ENCODE measurements at places on chromosomes 7 and 10. TPM values are rescaled to one million over a fixed set of nuclear protein-coding genes. Genes with fewer than 3 reads are reported as not detected.

The CPA4 gene
- 2.1 TPM for total RNA-seq

The MACC1 gene
- not detected for total RNA-seq

The TMEM176A gene
- not detected for total RNA-seq

The STEAP4 gene
- total RNA-seq, result not detected

The SDK1 gene
- total RNA-seq, result 10.9 TPM

The GRM3 gene
- total RNA-seq, result not detected

The TMEM72 gene
- not detected for total RNA-seq

The MBLAC1 gene
- 1.7 TPM for total RNA-seq

DNA sequence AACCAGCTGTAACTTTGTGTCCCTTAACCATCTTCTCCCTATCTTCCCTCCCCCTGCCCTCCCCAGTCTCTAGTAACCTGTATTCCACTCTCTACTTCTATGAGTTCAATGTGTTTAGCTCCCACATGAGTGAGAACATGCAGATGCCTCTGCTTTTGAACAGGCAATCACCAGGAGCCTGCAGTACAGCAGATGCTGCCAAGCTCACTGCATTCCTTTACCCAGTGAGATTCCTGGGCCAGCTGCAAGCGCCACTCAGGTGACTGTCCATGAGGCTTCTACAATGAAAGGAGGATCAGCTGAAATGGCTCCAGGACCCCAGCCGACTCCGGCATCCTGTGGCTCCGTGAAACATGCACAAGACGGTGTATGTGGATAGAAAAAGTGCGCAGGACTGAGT lies 15.7 kb downstream of the GRID1 start:
- H3K4me1 ChIP-seq, result peaks cover 8% of the 10 kb centered on the region
- H3K36me3 ChIP-seq, result no peaks in the 10 kb centered on the region
- no peak overlapping the region for H3K4me3 ChIP-seq
- peaks cover 26% of the 10 kb centered on the region for H3K27me3 ChIP-seq
- no peak for DNase-seq

- peaks cover 33% of the 10 kb centered on the region for H3K4me1 ChIP-seq
- H3K27me3 ChIP-seq, result no peaks in the 10 kb centered on the region
- H3K4me3 ChIP-seq, result no peak overlapping the region
- peak overlapping the region; percentile 42 for H3K27ac ChIP-seq
- peaks cover 48% of the 10 kb centered on the region for H3K36me3 ChIP-seq
These were observed 30.0 kb downstream of the LAMB1 start for GRCh38 chr7:107972941-107973376.

- peak; percentile 43 for DNase-seq
- H3K4me1 ChIP-seq, result no peaks in the 10 kb centered on the region
- H3K4me3 ChIP-seq, result no peak overlapping the region
- H3K27me3 ChIP-seq, result peaks cover 2% of the 10 kb centered on the region
- H3K27ac ChIP-seq, result no peak overlapping the region
These were observed 80.1 kb downstream of the GRID1 start for GRCh38 chr10:86286236-86287109.

- H3K36me3 ChIP-seq, result no peaks in the 10 kb centered on the region
- H3K4me1 ChIP-seq, result no peaks in the 10 kb centered on the region
- no peak for DNase-seq
- H3K27ac ChIP-seq, result no peak overlapping the region
- peaks cover 15% of the 10 kb centered on the region for H3K27me3 ChIP-seq
These were observed 141.4 kb downstream of the LSMEM1 start for GRCh38 chr7:112622159-112622715.

GRCh38 chr10:128921389-128922022 lies 545.5 kb upstream of the MGMT start:
- no peak for DNase-seq
- H3K36me3 ChIP-seq, result no peaks in the 10 kb centered on the region
- peaks cover 3% of the 10 kb centered on the region for H3K27me3 ChIP-seq

DNA sequence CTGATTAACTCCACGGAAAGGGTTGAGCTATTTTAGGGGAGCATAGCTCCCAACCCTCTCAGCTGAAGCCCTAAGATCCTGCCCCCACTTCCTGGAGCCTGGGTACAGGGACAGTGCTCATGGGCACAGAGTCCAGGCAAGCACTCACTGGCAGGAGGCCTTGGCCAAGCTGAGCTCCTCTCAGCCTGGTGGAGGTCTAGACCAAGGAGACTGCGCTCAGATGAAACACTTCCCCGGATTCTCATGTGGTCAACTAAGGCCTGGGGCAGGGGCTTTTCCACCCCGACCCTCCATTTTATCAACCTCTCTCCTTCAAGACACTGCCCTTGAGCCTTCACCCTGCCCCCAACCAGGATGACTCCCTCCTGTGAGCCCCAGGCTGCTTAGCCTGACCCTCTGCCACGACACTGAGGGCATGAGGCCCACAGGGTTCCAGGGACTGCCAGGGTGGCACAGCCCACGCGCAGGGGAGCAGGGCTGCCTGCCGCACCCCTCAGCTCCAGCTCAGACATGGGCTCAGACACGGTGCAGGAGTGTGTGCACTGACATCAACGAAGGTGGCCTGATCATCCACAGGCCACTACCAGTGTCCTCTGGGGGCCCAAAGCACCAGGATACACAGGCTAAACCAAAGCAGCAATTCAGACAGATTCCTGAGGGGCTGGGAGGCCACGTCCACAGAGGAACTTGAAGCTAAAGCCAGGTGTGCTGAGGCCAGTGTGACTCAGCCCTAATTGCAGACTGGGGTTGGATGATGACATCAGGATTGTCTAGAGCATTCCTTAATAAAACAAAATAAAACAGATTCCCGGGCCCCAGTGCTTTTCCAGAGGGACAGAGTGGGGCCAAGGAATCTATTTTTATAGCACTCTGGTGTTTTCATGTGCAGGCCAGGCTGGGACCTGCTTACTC lies 18.8 kb downstream of the CHAT start:
- H3K27me3 ChIP-seq, result peaks cover 29% of the 10 kb centered on the region
- no peak overlapping the region for H3K4me3 ChIP-seq
- H3K27ac ChIP-seq, result no peak overlapping the region
- DNase-seq, result peak; percentile 65
- H3K4me1 ChIP-seq, result no peaks in the 10 kb centered on the region

GRCh38 chr10:71637305-71637704 lies 82.3 kb downstream of the C10orf105 start:
- no peak overlapping the region for H3K4me3 ChIP-seq
- H3K27ac ChIP-seq, result no peak overlapping the region
- H3K27me3 ChIP-seq, result peaks cover 42% of the 10 kb centered on the region
- peaks cover 5% of the 10 kb centered on the region for H3K4me1 ChIP-seq
- no peaks in the 10 kb centered on the region for H3K36me3 ChIP-seq

DNA sequence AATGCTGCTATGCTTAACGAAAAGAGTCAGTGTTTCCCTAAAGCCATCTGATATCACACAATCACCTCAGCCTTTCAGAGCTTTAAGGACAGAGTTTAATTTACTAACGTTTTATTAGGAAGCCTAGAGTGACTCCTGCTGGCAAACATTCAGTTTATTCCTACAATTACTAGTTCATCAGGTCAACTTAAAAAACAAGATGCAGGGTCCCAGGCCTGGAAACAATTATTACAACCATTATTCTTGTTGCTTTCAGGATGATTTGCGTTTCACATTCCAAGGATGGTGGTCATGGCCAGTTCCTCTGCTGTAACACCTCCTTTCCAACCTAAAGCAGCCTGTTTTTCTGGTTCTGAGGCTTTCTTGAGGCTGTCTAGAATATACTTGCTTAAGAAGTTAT lies 1.5 kb upstream of the FAM53B start:
- DNase-seq, result no peak
- no peak overlapping the region for H3K4me3 ChIP-seq
- H3K27me3 ChIP-seq, result no peaks in the 10 kb centered on the region
- peaks cover 2% of the 10 kb centered on the region for H3K36me3 ChIP-seq

DNA sequence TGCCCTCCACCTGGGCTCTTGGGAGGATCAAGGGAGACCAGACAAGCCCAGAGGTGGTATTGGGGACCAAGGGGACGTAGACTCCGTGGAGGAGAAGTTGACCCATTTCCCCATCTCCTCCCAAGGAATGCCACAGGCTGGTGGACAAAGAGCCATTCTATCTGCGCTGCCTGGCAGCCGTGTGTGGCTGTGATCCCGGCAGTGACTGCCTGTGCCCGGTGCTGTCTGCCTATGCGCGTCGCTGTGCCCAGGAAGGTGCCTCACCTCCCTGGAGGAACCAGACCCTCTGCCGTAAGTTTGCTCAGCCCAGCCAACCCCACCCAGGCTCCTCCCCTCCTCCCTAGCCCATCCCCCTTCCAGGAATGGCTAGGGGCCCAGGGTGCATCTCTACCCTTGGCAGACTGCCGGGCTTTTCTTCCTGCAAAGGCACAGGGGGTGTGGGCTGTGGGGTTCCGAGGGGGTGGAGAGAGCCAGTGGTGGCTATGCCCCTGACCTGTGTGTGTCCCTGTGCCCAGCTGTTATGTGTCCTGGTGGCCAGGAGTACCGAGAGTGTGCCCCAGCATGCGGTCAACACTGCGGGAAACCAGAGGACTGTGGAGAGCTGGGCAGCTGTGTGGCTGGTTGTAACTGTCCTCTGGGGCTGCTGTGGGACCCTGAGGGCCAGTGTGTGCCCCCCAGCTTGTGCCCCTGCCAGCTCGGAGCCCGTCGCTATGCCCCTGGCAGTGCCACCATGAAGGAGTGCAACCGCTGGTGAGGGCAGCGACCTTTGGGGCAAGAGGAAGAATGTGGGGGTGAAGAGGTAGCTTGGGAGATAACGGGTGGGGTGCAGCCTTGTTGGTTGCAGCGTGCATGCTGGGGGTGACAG lies 10.2 kb upstream of the ZNF467 start:
- no peak for DNase-seq
- H3K27ac ChIP-seq, result no peak overlapping the region
- H3K36me3 ChIP-seq, result no peaks in the 10 kb centered on the region
- no peak overlapping the region for H3K4me3 ChIP-seq
- peaks cover 19% of the 10 kb centered on the region for H3K27me3 ChIP-seq

DNA sequence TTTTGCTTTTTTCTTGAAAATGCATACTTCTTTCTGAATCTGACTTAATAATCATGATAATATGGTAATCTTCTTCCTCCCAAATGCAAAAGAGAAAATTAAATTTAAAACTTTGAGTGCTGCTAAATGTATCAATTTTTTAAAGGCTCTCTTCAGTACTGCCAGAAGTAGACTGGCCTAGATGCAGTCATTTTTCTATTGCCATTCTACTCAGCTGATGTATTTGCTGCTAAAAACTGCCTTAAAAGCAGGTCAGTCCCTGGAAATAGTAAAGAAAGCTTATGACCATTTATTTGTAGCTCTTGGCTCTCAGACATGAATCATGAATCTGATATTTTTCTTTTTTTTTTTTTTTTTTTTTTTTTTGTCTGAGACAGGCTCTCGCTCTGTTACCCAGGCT lies 28.5 kb downstream of the NAPEPLD start:
- no peaks in the 10 kb centered on the region for H3K27me3 ChIP-seq
- H3K4me3 ChIP-seq, result no peak overlapping the region
- DNase-seq, result no peak
- H3K27ac ChIP-seq, result peak overlapping the region; percentile 92
- peaks cover 18% of the 10 kb centered on the region for H3K4me1 ChIP-seq

DNA sequence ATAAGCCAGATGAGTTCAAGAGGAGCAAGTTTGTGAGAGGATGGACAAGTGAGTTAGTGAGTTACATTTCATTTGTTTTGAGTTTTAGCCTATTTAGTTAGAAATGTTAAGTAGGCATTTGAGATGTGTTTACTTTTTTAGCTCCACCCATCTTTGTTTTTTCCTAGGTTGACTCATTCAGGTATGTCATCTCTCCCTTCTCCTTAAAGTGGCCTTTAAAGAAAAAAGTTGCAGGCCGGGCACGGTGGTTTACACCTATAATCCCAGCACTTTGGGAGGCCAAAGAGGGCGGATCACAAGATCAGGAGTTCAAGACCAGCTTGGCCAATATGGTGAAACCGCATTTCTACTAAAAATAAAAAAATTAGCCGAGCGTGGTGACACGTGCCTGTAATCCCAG lies 71.2 kb downstream of the BMPR1A start:
- peaks cover 33% of the 10 kb centered on the region for H3K4me1 ChIP-seq

- H3K27me3 ChIP-seq, result no peaks in the 10 kb centered on the region
- H3K27ac ChIP-seq, result no peak overlapping the region
- peaks cover 19% of the 10 kb centered on the region for H3K36me3 ChIP-seq
- no peak for DNase-seq
These were observed 607.1 kb upstream of the FOXK1 start for GRCh38 chr7:4074994-4075393.

DNA sequence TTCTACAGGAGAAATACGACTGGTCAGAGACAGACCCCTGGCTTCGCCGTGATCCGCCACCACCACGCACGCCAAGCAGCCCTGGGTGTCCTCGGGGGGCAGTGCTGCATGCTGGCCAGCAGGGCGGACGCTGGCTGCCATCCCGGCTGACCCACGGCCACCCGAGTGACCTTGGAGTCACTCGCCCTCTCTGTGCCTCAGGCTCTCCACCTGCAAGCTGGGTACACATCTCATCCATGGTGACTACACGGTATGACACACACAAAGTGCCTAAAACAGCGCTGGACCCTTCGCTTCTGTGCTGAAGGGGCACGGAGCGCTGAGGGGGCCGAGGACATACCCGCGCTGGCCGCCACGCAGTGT lies 62.0 kb upstream of the RNF32 start:
- no peak overlapping the region for H3K4me3 ChIP-seq
- H3K4me1 ChIP-seq, result no peaks in the 10 kb centered on the region
- H3K27me3 ChIP-seq, result peaks cover 4% of the 10 kb centered on the region
- peaks cover 7% of the 10 kb centered on the region for H3K36me3 ChIP-seq
- H3K27ac ChIP-seq, result no peak overlapping the region

GRCh38 chr7:39414224-39415035 lies 151.8 kb upstream of the YAE1 start:
- peak overlapping the region; percentile 77 for H3K27ac ChIP-seq
- H3K36me3 ChIP-seq, result no peaks in the 10 kb centered on the region
- H3K4me1 ChIP-seq, result peaks cover 8% of the 10 kb centered on the region
- no peak for DNase-seq

DNA sequence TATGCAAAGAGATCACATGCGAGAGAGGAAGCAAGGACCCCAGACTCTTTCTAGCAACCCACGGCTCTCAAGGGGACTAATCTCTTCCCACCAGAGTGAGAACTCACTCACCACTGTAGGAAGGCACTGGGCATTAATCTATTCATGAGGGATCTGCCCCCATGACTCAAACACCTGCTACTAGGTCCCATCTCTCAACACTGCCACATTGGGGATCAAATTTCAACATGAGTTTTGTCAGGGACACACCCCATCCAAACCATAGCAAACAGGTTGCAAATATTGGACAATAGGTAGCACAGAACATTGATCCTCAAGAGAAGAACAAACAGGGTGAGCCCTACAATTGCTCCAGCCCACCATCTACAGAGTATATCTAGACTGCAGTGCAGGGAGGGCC lies 740.6 kb downstream of the LRMDA start:
- H3K27me3 ChIP-seq, result peaks cover 5% of the 10 kb centered on the region
- H3K27ac ChIP-seq, result no peak overlapping the region
- no peak overlapping the region for H3K4me3 ChIP-seq

GRCh38 chr10:88831709-88832108 lies 19.9 kb downstream of the ANKRD22 start:
- no peak overlapping the region for H3K27ac ChIP-seq
- no peaks in the 10 kb centered on the region for H3K4me1 ChIP-seq
- no peak overlapping the region for H3K4me3 ChIP-seq
- peaks cover 26% of the 10 kb centered on the region for H3K27me3 ChIP-seq
